Activated CD4-positive, alpha-beta T cell treated with anti-CD3 and anti-CD28 coated beads for 48 hours (primary cell): ENCODE measurements at places on chromosomes 5 and 9.

- no peak for DNase-seq
Measured at GRCh38 chr5:13503017-13503416, 441.5 kb downstream of the DNAH5 start.

GRCh38 chr9:93154293-93154903, 20.3 kb upstream of the NINJ1 start:
- DNase-seq: peak; percentile 69

- DNase-seq: peak; percentile 47
Measured at GRCh38 chr9:134168757-134169550, 4.6 kb upstream of the RNU6ATAC start.

GRCh38 chr9:92666912-92667532, 2.9 kb downstream of the IPPK start:
- no peak for DNase-seq

- DNase-seq: peak; percentile 16
Measured at GRCh38 chr5:174323878-174324281, 278.4 kb downstream of the NSG2 start.

- no peak for DNase-seq
Measured at GRCh38 chr5:142981886-142982820, 212.0 kb downstream of the ARHGAP26 start.

GRCh38 chr5:142152384-142152732, 43.8 kb downstream of the NDFIP1 start:
- no peak for DNase-seq

GRCh38 chr5:95216136-95216955, 68.5 kb downstream of the MCTP1 start:
- DNase-seq: no peak

GRCh38 chr5:78649861-78650496, 1.4 kb upstream of the LHFPL2 start:
- no peak for DNase-seq

DNA sequence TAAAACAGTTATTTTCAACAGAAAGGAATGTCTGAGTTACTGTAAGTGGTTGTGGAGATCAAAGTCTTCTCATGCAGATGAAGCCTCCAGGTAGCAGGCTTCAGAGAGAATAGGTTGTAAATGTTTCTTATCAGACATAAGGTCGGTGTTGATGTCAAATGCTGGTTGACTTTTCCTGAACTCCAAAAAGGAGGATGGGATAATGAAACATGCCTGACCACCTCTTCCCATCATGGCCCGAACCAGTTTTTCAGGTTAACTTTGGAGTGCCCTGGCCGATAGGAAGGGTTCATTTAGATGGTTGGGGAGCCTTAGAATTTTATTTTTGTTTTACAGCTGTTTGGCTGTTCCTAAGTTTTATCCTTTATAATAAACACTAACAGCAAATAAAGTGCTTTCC, 478.4 kb downstream of the ACTL7B start:
- DNase-seq: no peak

DNA sequence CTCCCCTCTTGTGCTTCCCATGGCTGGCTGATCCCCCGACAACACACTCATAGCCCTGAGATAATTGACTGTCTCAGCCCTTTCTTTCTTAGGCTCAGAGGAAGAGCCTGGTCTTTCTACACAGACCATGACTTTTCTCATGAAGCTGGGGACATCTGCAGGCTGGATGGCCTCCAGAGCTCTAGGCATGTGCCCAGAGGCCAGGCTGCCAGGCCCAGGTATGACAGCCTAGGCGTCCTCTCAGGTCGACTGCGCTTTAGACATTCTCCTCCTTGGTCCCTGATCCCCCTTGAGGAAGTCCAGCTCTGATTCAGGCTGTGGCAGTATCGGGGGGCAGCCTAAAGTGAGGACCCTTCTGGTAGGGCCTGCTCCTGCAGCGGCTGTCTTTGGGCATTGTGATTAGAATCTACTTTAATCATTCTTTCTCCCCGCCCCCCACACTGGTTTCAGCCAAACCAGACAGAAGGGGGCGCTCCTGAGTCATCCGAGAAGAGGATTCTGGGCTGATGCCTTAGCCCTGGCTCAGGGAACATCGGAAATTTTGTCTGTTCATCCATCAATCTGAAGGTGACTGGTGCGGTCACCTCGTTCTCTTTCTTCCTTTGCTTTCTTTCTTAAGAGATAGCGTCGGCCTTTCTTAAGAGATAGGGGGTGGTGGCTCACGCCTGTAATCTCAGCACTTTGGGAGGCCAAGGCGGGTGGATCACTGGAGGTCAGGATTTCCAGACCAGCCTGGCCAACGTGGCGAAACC, 66.5 kb upstream of the HSPA9 start:
- DNase-seq: peak; percentile 91

- no peak for DNase-seq
Measured at GRCh38 chr9:107874591-107875369, 385.2 kb upstream of the KLF4 start.
